B cell (primary cell): ENCODE measurements at places on chromosomes 13 and 19. TPM values are rescaled to one million over a fixed set of nuclear protein-coding genes. Genes with fewer than 3 reads are reported as not detected.
A peak's percentile ranks its signal among the peaks of the same experiment; 100 is the strongest.

DNA sequence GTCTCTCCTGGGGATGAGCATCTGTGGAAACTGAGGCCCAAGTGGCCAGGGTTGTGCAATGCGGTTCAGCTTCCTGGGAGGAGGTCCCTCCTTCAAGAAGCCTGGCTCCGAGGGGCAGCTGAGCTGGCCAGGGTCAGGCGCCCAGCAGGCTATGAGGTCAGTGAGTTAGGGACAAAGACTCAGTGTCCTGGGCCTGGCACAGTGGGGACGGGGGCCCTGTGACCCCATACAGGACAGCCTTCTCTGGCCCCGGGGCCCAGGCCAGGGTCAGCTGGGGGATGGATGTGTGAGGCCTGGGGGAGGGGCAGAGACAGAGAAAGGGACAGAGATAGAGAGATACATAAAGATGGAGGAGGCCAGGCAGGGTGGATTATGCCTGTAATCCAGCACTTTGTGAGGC lies 3.0 kb upstream of the IL12RB1 start:
- no peaks in the 10 kb centered on the region for H3K36me3 ChIP-seq
- no peak overlapping the region for H3K4me3 ChIP-seq
- no peak for DNase-seq
- H3K4me1 ChIP-seq: peaks cover 69% of the 10 kb centered on the region

DNA sequence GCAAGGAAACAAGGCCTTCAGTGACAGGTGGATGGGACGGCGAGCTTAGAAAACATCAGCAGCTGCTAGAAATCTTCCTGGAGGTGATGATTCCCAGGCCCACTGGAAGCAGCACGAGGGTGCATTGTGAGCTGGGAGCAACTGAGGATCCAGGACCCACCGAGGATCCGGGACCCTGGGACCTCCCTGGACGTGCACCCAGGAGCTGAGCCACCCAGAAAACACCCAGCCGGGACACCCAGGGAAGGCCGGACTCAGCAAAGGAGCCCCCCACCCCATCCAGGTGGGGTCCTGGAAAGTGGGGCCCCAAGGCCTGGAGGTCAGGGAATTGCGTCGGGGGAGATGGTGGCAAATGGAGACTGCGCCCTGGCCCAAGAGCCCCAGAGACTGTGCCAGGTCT lies 22.3 kb upstream of the SPACA7 start:
- no peaks in the 10 kb centered on the region for H3K4me1 ChIP-seq
- no peaks in the 10 kb centered on the region for H3K27me3 ChIP-seq
- H3K36me3 ChIP-seq: no peaks in the 10 kb centered on the region
- no peak for DNase-seq
- H3K4me3 ChIP-seq: no peak overlapping the region

DNA sequence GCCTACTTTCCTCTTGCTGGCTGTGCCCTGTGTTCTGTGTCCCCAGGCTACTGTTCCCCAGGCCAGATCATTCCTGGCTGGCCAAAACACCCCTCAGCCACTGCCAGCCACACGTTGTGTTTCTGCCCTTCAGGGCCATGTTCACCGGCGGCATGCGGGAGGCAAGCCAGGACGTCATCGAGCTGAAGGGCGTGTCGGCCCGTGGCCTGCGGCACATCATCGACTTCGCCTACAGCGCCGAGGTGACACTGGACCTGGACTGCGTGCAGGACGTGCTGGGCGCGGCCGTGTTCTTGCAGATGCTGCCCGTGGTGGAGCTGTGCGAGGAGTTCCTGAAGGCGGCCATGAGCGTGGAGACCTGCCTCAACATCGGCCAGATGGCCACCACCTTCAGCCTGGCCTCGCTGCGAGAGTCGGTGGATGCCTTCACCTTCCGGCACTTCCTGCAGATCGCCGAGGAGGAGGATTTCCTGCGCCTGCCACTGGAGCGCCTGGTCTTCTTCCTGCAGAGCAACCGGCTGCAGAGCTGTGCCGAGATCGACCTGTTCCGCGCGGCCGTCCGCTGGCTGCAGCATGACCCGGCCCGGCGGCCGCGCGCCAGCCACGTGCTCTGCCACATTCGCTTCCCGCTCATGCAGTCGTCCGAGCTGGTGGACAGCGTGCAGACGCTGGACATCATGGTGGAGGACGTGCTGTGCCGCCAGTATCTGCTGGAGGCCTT lies 15.8 kb upstream of the CRTC1 start:
- no peaks in the 10 kb centered on the region for H3K4me1 ChIP-seq
- H3K4me3 ChIP-seq: no peak overlapping the region
- no peak for DNase-seq
- no peaks in the 10 kb centered on the region for H3K27me3 ChIP-seq
- H3K36me3 ChIP-seq: no peaks in the 10 kb centered on the region

GRCh38 chr13:50521831-50522149 lies 321.7 kb downstream of the DLEU7 start:
- H3K27ac ChIP-seq: no peak overlapping the region
- no peaks in the 10 kb centered on the region for H3K27me3 ChIP-seq
- H3K4me3 ChIP-seq: no peak overlapping the region

- no peaks in the 10 kb centered on the region for H3K36me3 ChIP-seq
- H3K4me3 ChIP-seq: no peak overlapping the region
- H3K27me3 ChIP-seq: no peaks in the 10 kb centered on the region
- no peaks in the 10 kb centered on the region for H3K4me1 ChIP-seq
Measured at GRCh38 chr13:76637641-76638141, 248.5 kb downstream of the KCTD12 start.

GRCh38 chr13:50366488-50367174 lies 351.4 kb downstream of the KCNRG start:
- no peak for DNase-seq
- H3K4me3 ChIP-seq: peak overlapping the region; percentile 35
- H3K4me1 ChIP-seq: peaks cover 41% of the 10 kb centered on the region
- no peaks in the 10 kb centered on the region for H3K36me3 ChIP-seq
- H3K27me3 ChIP-seq: no peaks in the 10 kb centered on the region

MYO1F gene
- total RNA-seq: 126 TPM in 2 replicates

RPL36 gene
- 895 and 983 TPM in 2 replicates for total RNA-seq

ZNF681 gene
- 6.2 and 8.5 TPM in 2 replicates for total RNA-seq

TNFSF9 gene
- total RNA-seq: 11.7 TPM in 2 replicates

SLC1A6 gene
- total RNA-seq: not detected in 2 replicates

LRG1 gene
- total RNA-seq: 0.27 and 0.32 TPM in 2 replicates
